ENCODE measurements at places on chromosomes 6 and 20.

GRCh38 chr6:132814716-132815570 lies 574 bp downstream of the RPS12 start:
- no peak for DNase-seq

- DNase-seq: no peak
Measured at GRCh38 chr6:47161176-47161687, 119.1 kb upstream of the ADGRF1 start.

GRCh38 chr6:331622-332521 lies 39.6 kb downstream of the DUSP22 start:
- DNase-seq: no peak

GRCh38 chr6:37990762-37991525 lies 171.4 kb downstream of the ZFAND3 start:
- no peak for DNase-seq

- no peak for DNase-seq
Measured at GRCh38 chr20:50848341-50848808, 53.5 kb downstream of the BCAS4 start.

GRCh38 chr6:3159805-3160781 lies 2.7 kb upstream of the TUBB2A start:
- DNase-seq: no peak

DNA sequence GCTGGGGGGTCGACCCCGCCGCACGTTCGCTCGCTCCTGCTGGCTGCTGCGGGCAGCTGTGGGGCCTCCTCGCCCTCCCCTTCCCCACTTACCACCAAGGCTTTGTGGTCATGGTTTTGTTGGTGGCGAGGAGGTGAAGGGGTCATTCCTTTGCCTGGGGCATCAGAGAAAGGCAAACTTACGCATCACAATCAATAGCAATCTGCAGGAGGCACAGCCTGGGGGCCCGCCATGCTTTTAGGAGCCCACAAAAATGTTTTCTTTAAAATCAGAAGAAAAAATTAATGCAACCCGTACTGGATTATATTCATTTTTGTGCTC lies 137.0 kb downstream of the IMPG1 start:
- DNase-seq: no peak

DNA sequence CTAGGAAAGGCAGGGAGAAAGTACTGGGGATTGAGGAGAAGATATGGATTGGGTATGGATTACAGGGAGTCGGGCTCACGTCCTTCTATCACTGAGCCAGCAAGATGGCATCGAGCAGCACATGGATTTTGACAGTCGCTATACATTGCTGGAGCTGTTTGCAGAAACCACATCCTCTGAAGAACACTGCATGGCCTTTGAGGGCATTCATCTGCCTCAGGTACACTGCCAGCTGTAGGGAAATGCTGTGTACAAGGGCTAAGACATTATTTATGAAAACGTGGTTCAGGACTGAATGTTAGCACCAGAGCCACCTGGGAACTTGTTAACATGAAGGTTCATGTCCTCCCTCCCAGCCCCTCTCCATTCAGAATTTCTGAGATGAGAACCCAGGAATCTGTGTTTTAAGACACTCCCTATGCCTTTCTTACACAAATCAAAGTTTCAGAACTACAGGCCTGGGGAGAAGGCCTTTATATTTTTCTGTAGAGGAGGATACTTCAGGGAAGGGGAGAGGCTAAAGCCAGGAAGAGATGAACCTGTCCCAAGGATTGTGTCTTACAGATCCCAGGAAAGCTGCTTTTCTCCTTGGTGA lies 3.5 kb downstream of the CUL9 start:
- DNase-seq: no peak

GRCh38 chr6:84687431-84687830 lies 77.0 kb downstream of the TBX18 start:
- DNase-seq: no peak

- DNase-seq: no peak
Measured at GRCh38 chr6:42226161-42226611, 8.5 kb upstream of the MRPS10 start.

- no peak for DNase-seq
Measured at GRCh38 chr6:36139991-36140710, 9.8 kb downstream of the MAPK13 start.

DNA sequence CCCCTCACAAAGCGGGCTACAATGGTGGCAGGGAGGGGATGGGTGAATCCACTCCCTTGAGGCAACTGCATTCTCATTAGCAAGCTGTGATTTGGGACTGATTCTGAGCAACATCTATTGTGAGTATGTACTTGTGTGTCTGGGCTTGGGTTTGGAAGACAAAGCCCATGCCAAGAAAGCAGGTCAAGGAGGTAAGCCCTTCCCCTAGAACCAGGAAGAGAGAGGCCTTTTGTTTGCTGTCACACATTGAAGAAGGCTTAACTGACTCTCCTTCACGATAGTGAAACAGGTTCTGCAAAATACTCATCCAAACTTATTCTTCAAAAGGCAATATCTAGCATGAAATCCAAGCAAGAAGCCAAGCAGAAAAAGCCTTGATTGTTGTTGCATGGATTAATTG lies 403.1 kb upstream of the ID4 start:
- DNase-seq: no peak

DNA sequence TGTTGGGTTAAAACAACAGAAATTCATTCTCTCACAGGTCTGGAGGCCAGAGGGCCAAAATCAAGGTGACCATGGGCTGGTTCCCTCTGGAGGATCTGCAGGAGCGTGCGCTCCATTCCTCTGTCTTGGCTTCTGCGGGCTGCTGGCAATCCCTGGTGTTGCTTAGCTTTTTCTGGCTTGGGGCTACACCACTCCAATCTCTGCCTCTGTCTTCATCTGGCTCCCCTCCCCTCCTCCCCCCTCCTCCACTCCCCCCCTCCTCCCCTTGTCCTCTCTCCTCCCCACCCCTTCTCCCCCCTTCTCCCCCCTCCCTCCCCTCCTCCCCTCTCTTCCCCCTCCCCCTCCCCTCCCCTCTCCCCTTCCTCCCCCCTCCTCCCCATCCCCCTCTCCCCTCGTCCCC lies 321.3 kb upstream of the ARID1B start:
- DNase-seq: no peak

DNA sequence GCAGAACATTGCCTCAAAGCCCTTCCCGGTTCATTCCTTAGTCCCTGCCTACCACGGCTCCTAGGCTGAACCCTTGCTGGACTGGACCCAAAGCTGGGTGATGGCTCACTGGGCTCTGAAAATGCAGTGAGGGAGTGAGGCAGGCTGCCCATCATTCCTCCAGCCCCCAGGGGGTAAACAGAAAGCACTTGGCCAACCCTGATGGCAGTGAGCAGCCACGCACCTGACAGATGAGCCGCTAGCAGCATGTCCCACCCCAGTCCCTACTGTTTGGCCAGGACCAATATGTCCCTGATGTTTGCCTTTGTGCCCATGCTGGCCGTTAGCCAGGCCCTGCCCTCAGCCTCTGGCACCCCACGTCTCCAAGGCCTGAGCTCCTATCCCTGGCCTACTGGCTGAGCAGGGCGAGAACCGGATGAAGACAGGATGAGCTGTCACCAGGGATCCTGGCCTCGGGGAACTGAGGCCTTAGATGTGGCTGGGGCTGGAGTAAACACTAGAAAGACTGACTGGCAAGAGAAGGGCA lies 19.4 kb upstream of the BAK1 start:
- DNase-seq: no peak

- no peak for DNase-seq
Measured at GRCh38 chr6:47631269-47631772, 67.1 kb upstream of the ADGRF4 start.

DNA sequence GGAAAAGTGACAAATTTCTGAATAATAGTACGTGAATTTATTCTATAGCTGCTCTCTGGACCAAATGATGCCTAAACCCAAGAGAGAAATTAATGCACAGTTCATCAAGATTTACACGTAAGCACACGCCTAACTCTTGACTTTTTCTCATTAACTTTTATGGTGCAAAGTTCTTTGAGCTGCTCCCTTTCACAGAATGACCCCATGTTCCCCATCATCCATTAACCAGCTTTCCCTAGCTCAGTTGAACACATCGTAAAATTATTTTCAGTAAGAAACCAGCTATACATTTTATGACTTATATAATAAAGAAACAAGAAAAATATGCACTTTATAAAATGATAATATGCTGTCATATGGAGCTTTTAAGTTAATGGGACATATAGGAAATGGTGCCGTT lies 54.3 kb downstream of the ID4 start:
- no peak for DNase-seq

DNA sequence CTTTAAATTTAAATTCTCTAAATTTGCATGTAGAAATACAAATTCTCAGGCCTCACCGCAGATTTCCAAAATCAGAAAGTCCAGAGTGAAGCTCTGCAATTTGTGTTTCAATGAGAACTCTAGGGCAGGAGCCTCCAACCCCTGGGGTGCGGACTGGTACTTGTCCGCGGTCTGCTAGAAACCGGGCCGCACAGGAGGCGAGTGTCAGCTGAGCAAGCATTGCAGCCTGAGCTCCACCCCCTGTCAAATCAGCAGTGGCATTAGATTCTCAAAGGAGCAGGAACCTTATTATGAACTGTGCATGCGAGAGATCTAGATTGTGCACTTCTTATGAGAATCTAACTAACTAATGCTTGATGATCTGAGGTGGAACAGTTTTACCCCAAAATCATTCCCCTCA lies 203.0 kb upstream of the PCSK2 start:
- peak; percentile 65 for DNase-seq

- DNase-seq: no peak
Measured at GRCh38 chr6:152976749-152977148, 6.1 kb downstream of the FBXO5 start.

DNA sequence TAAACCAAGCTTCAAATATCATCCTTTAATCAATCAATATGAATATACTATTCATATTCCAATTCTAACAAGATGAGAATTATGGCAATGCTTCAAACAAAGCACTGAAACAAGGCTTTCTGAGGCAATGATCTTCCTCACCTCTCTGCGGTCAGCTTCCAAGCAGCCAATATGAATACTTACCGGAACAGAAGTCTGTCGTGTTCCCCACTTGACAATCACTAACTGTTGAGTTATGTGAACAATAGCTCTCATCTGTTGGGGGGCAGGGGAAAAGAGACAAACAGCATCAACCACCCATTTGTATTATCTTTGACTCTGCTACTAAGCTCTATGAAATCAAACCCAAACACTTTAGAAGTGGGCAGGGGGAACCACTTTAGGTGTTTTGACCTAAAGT lies 4.5 kb downstream of the CD164 start:
- no peak for DNase-seq

GRCh38 chr6:125818225-125818657 lies 27.5 kb downstream of the NCOA7 start:
- no peak for DNase-seq

GRCh38 chr20:57389695-57390603 lies 1.2 kb upstream of the RBM38 start:
- DNase-seq: peak; percentile 62

DNA sequence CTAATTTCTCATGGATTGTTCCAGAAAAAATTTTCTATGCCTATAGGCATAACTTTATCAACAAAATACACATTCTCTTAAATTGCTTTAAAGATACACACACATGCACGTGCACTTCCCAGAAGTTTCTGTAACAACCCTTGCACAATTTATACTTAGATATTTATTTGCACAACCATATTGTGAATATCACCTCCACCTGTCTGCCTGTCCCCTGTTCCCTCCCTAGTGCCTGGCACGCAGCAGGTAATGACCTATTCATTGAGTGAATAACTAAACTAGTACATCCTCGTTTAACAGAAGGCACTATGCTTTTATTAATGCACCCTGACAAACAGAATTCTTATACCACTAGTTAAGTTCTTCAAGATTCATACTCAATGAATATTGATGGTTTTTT lies 198.9 kb downstream of the BCAS1 start:
- no peak for DNase-seq

GRCh38 chr6:154648888-154649205 lies 84.4 kb upstream of the SCAF8 start:
- no peak for DNase-seq

GRCh38 chr6:25499615-25500235 lies 152.3 kb upstream of the SCGN start:
- DNase-seq: no peak

DNA sequence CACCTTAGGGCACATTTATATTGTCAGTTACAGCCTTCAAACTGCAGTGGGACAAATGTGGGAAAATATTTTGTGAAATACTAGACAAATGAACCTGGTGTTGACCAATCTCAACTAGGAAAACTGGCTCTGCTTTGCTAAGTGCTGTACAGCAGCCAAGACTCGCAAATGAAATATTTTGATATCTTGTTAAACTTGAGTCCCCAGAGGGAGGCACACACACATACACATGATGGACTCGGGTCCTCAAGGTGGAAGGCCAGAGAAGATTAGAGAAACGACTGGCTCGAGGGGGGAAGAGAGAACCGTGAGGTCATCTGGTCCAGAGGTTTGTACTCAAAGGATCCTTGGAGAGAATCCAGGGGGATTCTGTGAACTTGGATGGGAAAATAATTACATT lies 67.3 kb upstream of the JAG1 start:
- DNase-seq: no peak

- DNase-seq: no peak
Measured at GRCh38 chr6:131555992-131556391, 17.0 kb upstream of the ARG1 start.

GRCh38 chr6:24660105-24660504 lies 6.6 kb downstream of the TDP2 start:
- no peak for DNase-seq

- no peak for DNase-seq
Measured at GRCh38 chr6:50691814-50692495, 21.4 kb upstream of the TFAP2D start.

- no peak for DNase-seq
Measured at GRCh38 chr6:57216235-57217101, 5.6 kb downstream of the RAB23 start.

DNA sequence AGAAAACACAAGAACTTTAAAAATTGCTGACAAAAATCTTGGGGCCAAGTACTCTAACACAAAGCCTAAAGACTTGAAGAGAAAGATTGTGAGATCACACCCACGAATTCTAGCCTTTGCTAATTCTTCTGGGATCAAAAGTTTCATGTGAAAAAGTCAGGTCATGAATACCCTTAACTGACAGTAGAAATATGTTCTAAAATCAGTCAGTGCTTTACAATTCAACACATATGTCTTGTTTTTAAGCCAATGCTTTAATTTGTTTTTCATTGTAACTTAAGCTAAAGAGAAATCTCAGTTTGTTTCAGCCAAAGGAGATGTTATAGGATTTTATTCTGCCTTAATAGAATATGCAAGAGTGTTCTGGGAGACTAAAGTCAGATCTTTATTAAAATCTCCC lies 78.2 kb upstream of the PLEKHG1 start:
- DNase-seq: no peak

- DNase-seq: no peak
Measured at GRCh38 chr6:1081551-1082284, 230.2 kb upstream of the FOXQ1 start.

Data from ecto neural progenitor cell (in vitro differentiated cells).